Stimulated activated CD4-positive, alpha-beta T cell treated with anti-CD3 and anti-CD28 coated beads, TNF-alpha, amount 100 ng/mL, for 4 hours (primary cell): ENCODE measurements at places on chromosomes 5 and 9.

DNA sequence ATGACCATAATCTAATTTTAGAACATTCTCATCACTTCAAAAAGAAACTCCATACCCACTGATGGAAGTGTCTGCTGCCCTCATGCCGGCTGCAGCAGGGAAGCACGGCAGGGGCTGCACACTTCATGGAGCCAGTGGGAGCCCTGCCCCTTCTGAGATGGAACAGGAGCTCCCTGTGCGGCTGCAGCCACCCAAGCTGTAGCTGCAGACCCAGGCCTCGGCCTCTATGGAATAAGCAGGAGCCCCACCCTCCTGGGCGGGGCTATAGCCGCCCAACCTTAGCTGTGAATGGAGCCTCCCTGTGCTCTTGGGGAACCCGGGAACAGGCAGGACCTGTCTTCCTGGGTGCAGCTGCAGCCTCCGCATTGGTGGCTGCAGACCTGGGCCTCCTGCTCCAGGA, 128.5 kb downstream of the NUDT12 start:
- DNase-seq, result no peak

DNA sequence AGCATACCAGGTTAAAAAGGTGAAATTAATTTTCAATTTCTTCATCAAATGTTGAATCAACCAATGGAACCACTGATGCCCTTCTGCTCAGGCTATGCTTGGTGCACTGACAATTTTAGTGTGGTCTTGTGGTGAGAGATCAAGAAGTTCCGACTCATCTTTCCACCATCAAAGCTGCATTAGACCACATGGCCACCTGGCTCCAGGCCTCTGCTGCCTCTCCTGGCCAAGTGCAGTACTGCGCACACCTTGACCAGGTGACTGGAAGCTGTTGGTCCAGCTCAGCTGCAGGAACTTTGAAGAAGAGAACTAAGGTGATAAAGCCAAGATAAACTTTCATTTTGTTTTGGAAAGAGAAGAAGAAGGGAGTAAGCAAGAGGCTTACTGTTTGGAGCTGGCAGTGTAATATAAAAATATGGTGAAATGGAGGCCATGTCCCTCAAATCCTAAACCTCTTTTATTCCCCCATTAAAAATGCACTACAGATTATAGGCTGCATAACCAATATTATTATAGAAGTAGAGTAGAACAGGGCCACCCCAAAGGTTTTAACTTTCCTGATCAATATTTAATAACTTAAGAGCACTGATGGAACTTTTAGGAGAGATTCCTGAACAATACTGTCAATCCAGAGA, 315.5 kb upstream of the C9orf72 start:
- DNase-seq, result no peak

DNA sequence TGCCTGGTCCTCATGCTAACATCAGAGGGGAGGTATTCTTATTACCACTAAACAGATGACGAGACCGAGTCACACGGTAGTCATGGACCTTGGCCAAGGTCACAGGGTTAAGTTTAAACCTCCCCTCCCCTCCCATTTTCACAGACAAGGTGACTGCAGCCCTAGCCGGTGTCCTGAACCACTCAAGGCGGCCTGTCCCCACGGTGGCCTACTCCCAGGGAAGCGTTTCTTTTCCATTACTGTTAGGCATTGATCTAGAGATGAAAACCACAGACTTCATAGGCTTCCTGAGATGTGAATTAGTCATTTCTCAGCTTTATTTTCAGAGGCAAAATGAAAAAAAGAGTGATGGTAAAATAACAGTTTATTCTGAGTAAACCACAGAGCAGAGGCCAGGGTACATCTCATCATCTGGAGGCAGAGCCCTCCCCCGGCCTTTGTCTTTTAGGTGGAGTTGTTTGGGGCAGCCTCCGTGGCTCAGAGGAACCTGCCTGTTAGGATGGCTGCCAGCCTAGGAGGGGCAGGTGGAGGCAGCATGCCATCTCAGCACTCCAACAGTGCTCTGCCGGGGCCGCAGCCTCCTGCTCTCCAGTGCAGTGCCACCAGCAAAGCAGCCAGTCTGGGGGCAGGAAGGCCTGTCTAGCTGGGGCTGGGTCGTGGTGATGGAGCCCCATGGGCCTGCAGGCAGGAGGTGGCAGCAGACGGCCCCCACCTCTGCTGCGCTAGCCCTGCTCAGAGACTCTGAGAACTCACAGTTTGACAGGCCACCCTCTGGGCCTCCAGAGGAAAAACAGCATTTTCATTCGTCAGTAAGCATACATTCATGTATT, 71.2 kb downstream of the RAPGEF1 start:
- peak; percentile 60 for DNase-seq

GRCh38 chr9:116087751-116088194, 65.8 kb upstream of the PAPPA start:
- no peak for DNase-seq

DNA sequence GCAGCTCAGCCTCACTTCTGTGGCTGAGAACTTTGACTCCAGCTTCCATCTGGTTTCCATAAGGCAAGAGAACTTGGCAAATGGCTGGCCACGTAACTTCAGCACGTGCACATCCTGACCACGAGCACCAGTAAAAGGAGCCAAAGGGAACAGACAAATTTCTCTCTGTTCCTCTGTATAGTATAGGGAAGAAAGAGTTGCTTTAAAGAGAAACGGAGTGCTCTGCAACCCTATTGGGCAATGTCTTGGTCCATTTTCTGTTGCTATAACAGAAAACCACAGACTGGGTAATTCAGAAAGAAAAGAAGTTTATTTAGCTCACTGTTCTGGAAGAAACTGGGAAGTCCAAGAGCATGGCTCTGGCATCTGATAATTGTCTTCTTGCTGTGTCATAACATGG, 558.7 kb downstream of the ACTL7B start:
- no peak for DNase-seq

- no peak for DNase-seq
These were observed 183.1 kb downstream of the TRIO start for GRCh38 chr5:14326035-14326903.

DNA sequence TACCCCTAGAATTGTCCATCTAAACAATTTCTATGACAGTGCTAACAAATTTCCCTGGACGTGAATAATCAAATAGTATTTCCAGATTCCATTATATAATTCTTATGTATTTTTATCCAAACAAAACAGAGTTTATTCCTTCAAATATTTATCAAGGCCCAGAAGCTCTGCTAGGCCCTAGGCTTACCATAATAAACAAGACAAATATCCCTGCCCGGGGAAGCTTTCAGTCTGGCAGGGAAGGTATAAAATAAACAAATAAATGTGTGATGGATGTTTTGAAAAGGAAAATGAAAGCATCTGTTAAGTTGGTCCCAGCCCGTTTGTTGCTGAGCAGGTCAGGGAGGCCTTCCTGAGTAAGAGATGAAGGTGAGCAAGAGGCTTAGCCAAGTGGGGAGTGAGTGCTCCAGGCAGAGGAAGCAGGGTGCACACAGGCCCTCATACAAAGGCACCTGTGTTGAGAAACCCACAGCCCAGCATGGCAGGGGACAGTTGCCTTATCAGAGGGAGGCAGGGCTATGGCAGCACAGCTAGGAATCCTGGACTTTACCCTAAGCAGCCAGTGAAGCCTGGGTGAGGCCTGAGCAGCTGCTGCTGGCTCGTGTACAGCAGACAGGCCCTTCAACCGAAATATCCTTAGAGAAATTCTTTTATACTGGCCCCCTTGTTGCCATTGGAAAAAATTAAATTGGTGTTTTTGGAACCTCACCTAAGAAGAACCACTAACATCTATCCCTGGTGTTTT, 7.7 kb upstream of the SLC35D2 start:
- no peak for DNase-seq

DNA sequence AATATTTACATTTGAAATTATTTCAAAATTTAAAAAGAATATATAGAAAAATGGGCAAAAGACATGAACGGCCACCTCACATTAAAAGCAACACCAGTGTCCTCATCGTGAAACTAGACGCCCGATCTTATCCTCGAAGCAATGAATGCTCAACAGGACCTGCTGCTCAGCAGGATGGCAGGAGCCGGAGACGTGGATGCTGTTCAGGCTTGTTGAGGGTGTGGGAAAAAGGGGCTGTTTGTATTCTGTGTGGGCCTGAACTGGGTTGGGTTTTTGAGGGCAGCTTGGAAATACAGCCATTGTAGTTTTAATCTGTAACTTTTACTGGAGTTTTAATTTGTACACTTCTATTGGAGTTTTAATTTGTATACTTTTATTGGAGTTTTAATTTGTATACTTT, 20.3 kb downstream of the EXOC3 start:
- no peak for DNase-seq

DNA sequence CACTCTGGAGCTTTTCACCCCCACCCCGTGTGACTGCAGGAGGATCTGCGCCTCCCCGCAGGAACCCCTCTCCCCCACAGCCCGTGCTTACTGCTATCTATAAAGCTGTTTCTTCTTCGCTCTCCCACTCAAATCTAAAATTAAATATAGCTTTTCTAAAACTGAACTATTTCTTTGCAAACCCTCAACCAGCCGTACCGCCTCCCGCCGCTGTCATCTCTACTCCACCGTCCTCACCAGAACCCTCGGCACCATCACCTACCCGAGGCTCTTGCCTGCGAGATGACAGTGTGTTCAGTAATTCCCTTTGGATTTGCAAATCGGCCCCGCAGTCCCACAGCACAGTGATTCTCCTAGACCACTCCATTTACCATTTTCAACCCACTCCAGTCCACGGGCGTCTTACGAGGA, 13.6 kb downstream of the LPCAT1 start:
- DNase-seq, result no peak

DNA sequence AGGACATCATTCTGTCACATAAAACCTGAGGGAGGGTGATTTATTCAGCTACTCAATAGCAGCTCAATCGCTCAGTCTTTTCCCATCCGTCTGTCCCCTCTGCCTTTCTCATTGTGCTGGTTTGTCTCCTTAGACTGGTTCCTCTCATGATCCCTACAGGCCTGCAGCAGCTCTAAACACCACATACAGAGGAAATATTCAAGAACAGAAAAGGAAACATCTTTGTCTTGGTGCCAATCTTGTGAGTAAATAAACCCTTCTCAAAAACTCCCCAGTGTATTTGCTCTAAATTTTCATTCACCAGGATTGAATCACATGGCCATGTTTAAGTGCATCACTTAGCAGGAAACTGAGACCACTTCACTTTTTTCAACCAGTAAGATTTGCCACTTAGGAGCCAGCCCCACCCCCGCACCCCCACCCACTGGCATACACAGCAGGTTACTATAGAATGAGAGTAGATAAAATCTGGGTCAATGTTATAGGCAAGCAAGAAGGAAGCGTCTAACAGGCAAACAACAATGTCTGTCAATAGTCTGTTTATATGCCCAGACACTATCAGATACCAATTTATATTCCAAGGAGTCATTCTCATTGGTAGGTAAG, 895.5 kb upstream of the DMAC1 start:
- no peak for DNase-seq

GRCh38 chr5:107669096-107670031, 1.4 kb downstream of the EFNA5 start:
- DNase-seq, result no peak

DNA sequence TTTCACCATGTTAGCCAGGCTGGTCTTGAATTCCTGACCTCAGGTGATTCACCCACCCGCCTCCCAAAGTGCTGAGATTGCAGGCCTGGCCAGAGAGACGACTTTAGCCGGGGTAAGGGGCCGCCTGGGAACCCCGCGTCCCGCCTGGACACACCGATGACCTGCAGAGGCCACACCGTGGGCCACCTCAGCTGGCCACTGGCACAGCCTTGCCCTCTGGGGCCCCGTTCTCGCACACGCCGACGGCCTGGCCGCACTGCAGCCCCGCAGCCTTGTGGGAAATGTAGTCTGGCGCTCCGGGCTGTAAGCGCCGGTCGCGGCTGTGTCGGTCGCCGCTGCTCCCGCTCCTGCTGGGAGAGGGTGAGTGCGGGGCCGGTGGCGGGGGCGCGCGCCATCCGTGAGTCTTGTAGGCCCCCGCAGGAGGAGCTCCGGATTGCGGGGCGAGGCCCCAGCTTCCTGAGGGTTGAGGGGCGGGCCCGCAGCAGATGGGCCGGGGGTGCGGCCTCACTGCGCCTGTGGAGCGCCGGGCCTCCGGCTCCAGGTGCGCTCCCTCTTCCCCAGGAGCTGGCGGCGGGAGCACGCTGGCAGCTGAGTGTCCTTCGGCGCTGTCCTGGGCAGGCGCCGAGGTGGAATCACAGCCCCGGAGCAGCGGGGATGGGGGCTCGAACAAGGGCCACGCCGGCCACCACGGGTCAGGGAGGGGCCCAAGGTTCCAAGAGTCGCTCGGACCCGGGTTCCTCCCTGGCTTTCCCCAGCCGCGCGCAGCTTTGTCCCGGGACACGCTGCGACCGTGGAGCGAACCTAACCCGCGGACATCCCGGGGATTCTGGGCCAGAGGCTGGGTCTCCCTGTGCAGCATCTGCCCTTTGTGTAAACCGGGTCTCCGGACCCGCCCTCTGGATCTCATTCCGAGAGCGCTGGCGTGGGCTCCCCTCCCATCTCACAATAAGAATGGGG, at the start of gene ZFP2:
Gene ZFP2 (plus strand): TSS at position 299 of the 957 bp plus-strand sequence. CDS start 35,401 bp downstream, outside the sequence.
- DNase-seq, result no peak

- DNase-seq, result no peak
These were observed 654.2 kb downstream of the TLE1 start for GRCh38 chr9:81035171-81035570.

DNA sequence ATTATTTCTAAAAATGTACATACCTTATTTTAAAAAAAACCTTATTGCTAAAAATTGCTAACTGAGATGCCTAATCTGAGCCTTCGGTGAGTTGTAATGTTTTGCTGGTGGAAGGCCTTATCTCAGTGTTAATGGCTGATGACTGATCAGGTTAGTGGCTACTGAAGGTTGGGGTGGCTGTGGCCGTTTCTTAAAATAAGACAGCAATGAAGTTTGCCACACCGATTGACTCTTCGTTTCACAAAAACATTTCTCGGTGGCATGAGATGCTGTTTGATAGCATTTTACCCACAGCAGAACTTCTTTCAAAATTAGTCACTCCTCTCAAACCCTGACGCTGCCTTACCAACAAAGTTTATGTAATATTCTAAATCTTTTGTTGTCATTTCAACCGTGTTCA, 14.7 kb downstream of the CENPK start:
- DNase-seq, result no peak

DNA sequence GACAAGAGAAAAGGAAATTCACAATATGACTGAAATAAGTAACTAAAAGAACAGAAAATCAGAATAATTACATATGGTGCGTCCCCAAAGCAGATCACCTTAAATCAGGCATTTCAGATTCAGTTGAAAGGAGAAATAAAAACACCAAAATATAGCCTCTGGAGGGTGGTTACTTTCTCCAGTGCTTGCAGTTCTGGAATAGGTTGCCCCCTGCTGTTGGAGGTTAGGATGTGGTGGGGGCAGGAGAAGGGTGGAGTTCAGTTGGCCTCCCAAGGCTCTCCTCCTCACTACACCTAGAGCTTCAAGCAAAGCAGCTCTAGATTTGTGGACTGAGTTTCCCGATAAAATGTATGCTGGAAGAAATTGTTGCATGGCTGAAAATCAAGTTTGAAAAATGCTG, 338.2 kb upstream of the TLE4 start:
- no peak for DNase-seq
